A549 treated with CpdA at 1 μM for 4 hours (cell line): ENCODE measurements at places on chromosomes 1 and 21. TPM values are rescaled to one million over a fixed set of nuclear protein-coding genes. Genes with fewer than 3 reads are reported as not detected.

SLAMF1 gene
- total RNA-seq: not detected in 5 replicates

GPR153 gene
- total RNA-seq: 1.0 to 1.3 TPM (median 1.1 TPM) in 5 replicates

TMEM52 gene
- total RNA-seq: 0.36 to 1.5 TPM (median 0.83 TPM) in 5 replicates

CITED4 gene
- 25.2 to 62.6 TPM (median 52.3 TPM) in 5 replicates for total RNA-seq

MSTO1 gene
- 37.9 to 46.3 TPM (median 44.5 TPM) in 5 replicates for total RNA-seq

SLFNL1 gene
- total RNA-seq: 0.03 TPM in 1 of 5 replicates, not detected in the others

GABPB2 gene
- 2.1 to 3.9 TPM (median 3.8 TPM) in 5 replicates for total RNA-seq

MNDA gene
- not detected in 5 replicates for total RNA-seq

CRYAA gene
- not detected in 5 replicates for total RNA-seq

TFF1 gene
- total RNA-seq: 25.6 to 32.2 TPM (median 29.4 TPM) in 5 replicates

BARHL2 gene
- total RNA-seq: not detected in 5 replicates
